ENCODE measurements at places on chromosomes 2 and 18.

GRCh38 chr2:215396595-215397313, 39.1 kb downstream of the FN1 start:
- H3K4me3 ChIP-seq, result no peak overlapping the region
- H3K27ac ChIP-seq, result no peak overlapping the region
- no peaks in the 10 kb centered on the region for H3K27me3 ChIP-seq

DNA sequence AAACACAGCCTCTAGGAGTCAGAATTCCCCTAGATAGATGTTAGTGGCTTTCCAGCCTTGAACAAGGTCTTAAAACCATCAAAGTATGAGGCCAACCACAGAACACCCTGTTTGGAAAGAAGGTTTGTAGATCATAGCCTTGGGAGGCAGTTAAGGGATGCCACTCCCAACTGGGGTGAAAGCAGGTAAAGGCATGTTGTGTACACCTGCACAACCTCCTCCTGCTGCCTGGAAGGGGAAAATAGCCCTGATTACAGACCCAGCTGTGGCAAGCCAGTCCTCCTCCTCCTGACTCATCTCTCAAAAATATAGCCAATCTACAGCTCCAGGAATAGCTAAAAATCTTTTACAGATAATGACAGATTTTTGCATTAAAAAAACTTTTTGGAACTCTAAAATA, 108.1 kb downstream of the RBM43 start:
- DNase-seq, result no peak
- H3K27me3 ChIP-seq, result no peaks in the 10 kb centered on the region
- H3K36me3 ChIP-seq, result no peaks in the 10 kb centered on the region
- no peak overlapping the region for H3K4me3 ChIP-seq
- no peaks in the 10 kb centered on the region for H3K4me1 ChIP-seq

GRCh38 chr2:55164534-55165480, 67.3 kb downstream of the CLHC1 start:
- H3K27ac ChIP-seq, result no peak overlapping the region
- H3K36me3 ChIP-seq, result no peaks in the 10 kb centered on the region
- no peak for DNase-seq
- no peak overlapping the region for H3K4me3 ChIP-seq

- H3K4me1 ChIP-seq, result no peaks in the 10 kb centered on the region
- H3K27ac ChIP-seq, result no peak overlapping the region
- DNase-seq, result no peak
- no peaks in the 10 kb centered on the region for H3K27me3 ChIP-seq
- H3K4me3 ChIP-seq, result no peak overlapping the region
- H3K36me3 ChIP-seq, result peaks cover 60% of the 10 kb centered on the region
Measured at GRCh38 chr2:54644236-54644635, 79.2 kb upstream of the EML6 start.

All from GM23338 (cell line).